ENCODE measurements at places on chromosomes 2 and 18.

- no peak for DNase-seq
Measured at GRCh38 chr2:200377355-200378336, 71.2 kb downstream of the SPATS2L start.

GRCh38 chr2:231049286-231050017 is 7.2 kb upstream of the PSMD1 start:
- DNase-seq: no peak

- no peak for DNase-seq
Measured at GRCh38 chr2:123015186-123015585, 1009.9 kb upstream of the CNTNAP5 start.

- no peak for DNase-seq
Measured at GRCh38 chr2:236872981-236873380, 212.7 kb upstream of the COPS8 start.

- DNase-seq: no peak
Measured at GRCh38 chr2:139067874-139068273, 287.7 kb upstream of the NXPH2 start.

DNA sequence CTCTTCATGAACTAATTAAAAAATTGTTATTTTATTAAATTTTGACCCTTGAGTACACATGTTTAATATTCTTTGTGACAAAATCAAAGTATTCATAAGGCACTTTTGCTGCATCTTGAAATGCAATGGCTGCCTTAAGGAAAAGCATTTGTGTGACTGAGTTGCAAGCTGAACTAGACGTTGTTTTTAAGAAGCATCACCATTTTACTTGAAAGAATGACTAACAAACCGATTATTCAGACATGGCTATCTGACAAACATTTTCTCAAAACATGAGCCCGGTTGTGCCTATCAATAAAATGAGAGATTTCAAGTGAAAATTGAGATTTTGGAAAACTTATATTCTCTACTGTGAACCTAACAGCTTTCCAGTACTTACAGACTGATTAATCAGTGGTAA is 2.8 kb downstream of the GCFC2 start:
- no peak for DNase-seq

DNA sequence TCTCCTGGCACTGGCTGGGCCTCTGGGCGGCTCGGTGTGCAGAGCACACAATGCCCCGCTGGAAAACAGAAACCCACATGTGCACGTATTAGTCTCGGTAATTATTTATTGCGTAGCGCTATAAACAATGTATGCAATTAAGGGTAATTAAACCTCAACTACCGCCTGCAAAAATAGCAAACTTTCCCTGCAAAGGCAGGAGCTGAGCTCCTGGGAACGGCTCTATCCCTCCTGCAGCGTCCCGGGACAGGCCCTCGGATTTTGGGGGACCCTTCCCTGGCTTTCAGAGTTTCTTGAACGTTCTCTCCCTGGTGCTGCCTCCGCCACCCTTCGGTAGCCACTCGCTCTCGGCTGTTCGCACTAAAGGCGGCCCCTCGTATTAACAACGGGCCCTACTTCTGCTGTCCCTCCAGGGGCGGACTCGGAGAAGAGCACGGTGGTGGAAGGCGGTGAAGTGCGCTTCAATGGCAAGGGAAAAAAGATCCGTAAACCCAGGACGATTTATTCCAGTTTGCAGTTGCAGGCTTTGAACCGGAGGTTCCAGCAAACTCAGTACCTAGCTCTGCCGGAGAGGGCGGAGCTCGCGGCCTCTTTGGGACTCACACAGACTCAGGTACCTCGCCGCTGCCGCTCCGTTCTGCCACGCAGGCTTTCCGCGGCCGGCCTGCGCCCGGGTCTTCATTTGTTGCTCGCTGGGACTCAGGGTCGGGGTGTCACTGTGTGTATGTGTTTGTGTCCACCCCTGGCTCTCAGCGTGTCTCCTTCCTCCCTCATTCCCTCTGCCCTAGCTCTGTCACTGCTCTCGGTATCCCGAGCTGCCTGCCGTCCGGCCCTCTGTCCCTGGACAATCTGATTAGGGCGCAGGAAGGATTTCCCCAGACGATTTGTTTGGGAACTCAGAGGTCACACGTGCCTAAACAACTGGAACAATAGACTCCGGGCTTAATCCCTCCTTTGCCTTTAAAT is 1.2 kb downstream of the DLX1 start:
- DNase-seq: peak; percentile 29

GRCh38 chr18:63470751-63471150 is 6.0 kb upstream of the SERPINB5 start:
- DNase-seq: no peak

- DNase-seq: no peak
Measured at GRCh38 chr2:208139447-208139846, 6.5 kb downstream of the CRYGB start.

GRCh38 chr2:21920721-21921120 is 797.0 kb downstream of the TDRD15 start:
- DNase-seq: no peak

GRCh38 chr2:127071901-127072328 is 35.0 kb downstream of the BIN1 start:
- DNase-seq: no peak
